ENCODE measurements at places on chromosomes 2 and 18. TPM values are rescaled to one million over a fixed set of nuclear protein-coding genes. Genes with fewer than 3 reads are reported as not detected.

Gene CFC1
- total RNA-seq, result not detected

Gene GAL3ST2
- 0.82 TPM for total RNA-seq

Gene ARHGEF33
- 4.1 TPM for total RNA-seq

Gene PCARE
- total RNA-seq, result 0.18 TPM

Gene STK25
- total RNA-seq, result 274 TPM

Gene ABCG8
- 1.4 TPM for total RNA-seq

Gene USP37
- 19.6 TPM for total RNA-seq

Gene SLC8A1
- 211 TPM for total RNA-seq

Gene LOXHD1
- total RNA-seq, result 2.2 TPM

Gene CTLA4
- 0.29 TPM for total RNA-seq

Gene GAREM2
- total RNA-seq, result 3.7 TPM

Gene DYNAP
- not detected for total RNA-seq
